ENCODE measurements at places on chromosomes 6 and 20. TPM values are rescaled to one million over a fixed set of nuclear protein-coding genes. Genes with fewer than 3 reads are reported as not detected.

DNA sequence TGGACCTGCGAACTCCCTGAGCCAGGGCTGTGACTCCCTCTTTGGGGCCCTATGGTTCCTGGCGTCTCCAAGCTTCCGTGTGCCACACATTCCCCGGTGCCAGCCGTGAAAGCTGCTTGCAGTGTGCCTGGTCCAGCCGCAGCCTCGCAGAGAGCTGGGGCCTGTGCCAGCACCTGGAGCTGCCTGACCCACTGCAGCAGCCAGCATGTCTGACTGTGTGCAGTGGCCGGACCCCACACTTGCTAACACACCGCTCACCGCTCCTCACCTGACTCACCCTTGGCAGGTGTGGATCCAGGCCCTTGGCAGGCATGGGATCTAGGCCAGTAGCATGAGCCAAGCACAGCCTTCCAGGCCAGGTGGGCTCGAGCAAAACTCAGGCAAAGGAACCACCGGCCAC is 227.5 kb downstream of the OTOR start:
- no peak for DNase-seq

DNA sequence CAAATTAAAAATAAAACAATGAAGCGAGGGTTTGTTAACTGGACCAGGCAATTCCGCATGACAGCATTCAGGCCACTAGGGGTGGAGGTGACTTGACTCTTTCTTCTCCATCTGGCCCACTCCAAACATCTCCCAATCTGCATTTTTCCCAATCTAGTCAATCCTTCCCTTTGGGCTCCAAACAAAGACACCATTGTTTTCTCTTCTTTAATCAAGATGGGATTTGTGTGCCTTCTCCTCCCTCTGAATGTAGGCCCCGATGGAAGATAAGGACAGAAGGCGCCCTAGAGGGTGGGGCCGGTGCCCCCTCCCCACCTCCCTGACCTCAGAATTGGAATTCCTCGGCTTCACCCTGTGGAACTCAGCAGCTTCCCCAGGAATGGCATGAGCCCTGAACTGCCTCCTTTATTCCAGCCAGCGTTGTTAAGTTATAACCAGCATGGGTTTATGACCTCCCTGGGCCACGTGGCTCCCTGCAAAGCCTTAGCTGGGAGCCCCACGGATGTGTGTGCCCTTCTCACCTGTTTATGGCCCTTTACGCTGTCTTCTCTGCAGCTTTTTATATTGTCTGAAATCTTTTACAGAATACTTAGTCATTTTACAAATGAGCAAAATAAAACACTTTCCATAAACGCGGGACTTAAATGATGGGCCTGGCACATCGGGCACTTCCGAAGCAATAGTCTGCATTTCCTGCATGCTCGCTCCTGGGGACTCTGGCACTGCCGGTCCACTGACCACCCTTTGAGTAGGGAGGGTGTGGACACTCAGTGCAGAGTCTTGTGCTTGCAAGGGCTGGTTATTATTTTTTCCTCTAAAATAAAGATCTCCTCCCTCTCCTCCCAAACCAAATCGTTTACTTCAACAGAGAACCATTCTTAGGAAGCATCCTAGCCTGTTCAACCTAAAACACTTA is 24.5 kb downstream of the OVOL2 start:
- DNase-seq: no peak

- DNase-seq: no peak
Observed at GRCh38 chr6:144104898-144105487, 9.6 kb upstream of the SF3B5 start.

DNA sequence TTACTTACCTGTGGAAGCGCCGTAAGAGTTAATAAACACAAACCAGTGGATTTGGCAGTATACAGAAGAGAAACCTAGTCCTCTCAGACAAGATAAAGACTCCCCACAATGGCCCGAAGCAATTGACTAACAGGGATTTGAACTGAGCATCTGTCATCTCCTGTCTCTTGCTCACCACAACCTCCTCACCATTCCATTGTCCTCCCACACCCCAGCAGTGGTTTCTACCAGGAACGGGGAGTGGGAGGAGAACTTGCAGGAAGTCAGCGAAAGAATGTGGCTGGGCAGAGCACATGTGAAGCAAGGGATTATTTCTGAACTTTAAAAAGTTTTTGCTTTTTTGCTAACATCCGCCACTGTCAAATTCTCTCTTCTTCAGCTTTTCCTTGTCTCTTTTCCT is 24.6 kb upstream of the TAAR1 start:
- DNase-seq: no peak

- DNase-seq: no peak
Observed at GRCh38 chr6:152804150-152804549, 53.6 kb downstream of the VIP start.

GRCh38 chr6:1251198-1252155 is 60.4 kb upstream of the FOXQ1 start:
- no peak for DNase-seq

Gene GNAS-AS1
- total RNA-seq: not detected

Gene RCAN2
- 5.2 TPM for total RNA-seq

Gene LAMA2
- 24.1 TPM for total RNA-seq

Data from spleen (tissue), 13 donors.